Vagina (tissue), 2 donors: ENCODE measurements at places on chromosomes 5 and 9.

DNA sequence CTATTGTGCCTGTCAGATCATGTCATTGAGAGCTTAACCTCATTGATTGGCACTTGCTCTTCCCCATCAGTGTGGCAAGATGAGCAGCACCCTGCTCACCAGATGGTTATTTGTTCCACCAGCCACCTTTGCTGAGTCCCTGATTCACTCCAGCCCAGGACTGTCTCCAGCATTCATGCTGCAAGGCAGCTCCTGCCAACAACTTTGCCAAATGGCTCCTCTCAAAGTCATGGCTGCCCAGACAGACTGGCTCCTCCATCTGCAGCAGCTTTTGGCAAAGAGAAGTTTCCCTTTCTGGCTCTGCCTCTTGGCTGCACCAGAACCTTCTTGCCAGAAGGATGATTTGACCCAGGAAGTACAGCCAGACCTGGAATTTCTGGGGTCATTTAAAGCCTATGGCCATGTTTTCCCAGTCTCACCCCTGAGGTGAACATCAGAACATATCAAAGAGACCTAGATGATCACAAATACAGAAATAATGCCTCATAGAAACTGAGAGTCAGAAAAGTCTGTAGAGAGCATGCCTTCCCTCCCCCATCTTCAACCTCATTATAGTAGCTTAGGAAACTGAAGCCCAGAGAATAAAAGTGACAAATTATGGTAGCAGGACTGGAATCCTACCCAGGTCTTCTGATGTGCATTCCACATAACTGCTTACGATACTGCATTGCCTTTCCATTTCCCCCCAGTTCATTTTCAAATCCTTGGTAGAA, 10.4 kb downstream of the PPP2R2B start:
- no peak for DNase-seq

DNA sequence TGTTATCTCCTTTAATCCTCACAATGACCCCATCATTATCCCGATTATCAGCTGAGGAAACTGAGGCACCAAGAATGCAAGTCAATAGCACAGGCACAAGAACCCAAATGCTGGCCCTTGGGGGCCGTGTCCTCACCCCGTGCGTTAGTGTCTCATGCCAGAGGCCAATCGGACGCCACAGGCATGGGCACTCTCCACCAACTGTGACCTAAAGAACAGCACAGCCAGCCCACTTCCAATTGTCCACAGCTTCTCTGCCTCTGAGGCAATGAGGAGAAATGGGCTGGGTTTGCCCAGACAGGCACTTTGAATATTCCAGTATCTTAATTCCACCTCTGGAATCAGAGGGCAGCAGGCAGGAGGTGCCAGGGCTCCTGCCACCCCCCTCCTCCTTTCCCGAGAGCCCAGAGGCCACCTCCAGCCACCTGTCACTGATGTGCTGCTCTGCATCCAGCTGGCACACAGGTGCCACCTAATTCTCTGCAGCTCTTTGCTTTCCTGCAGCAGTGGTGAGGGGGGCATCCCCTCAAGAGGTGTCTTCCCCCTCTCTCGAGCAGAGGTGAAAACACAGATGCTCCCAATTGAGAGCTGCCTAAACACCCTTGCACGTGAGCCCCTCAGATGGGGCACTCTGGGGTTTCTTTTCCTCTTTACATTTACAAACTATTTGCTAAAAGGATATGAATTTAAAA, 107.5 kb downstream of the ROR2 start:
- no peak for DNase-seq

GRCh38 chr9:128713411-128713780, 10.5 kb downstream of the ZDHHC12 start:
- no peak for DNase-seq

DNA sequence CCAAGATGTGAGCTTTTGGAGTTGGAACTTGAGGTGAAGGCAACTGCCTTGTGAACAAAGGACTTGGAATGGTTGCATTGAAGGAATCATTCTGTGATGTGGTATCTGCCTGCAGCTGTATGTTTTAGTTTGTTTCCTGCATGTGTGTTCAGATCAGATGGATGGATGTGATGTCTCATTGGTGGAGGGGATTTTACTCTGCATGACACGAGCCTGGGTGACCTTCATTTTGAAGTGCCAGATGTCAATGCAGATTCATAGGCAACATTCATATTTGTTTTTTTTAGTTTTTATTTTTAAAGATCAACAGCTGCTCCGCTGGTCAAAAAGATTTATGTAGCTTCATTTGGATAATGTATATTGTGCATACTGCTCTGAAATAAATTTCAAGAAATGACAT, 13.5 kb downstream of the FBXL7 start:
- no peak for DNase-seq

DNA sequence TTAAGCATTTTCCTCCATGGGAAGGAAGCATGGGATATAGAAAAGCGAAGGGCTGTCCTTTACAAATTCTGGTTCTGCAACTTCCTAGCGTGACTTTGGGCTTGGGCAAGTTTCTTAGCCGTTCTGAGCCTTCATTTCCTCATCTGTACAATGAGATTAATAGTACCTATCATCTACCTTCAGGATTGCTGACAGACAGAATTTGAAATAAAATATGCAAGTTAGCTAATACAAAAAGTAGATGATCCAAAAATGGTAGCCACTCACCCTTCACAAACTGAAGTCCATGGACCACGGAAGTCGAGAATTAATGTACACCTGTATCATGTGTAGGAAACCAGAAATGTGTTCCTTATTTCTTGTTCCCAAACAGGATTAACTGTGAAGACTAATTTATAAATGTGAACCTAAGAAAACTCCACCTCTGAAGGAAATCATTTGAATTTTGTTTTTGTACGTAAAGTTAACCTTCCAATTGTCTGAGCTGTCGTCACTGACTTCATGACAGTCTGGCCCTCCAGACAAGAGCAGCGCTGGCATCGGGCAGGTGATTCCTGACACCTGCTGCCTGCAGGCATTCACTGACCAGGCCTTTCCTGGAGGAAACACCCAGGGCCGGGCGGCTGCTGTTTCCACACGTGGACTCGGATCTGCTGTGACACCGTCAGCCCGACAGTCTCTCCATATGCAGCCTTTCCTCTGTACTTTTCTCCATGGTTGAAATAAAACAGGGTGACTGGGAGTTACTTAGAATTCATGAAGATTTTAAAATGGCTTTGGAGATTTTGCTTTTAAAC, 63.4 kb downstream of the PSMB7 start:
- no peak for DNase-seq

DNA sequence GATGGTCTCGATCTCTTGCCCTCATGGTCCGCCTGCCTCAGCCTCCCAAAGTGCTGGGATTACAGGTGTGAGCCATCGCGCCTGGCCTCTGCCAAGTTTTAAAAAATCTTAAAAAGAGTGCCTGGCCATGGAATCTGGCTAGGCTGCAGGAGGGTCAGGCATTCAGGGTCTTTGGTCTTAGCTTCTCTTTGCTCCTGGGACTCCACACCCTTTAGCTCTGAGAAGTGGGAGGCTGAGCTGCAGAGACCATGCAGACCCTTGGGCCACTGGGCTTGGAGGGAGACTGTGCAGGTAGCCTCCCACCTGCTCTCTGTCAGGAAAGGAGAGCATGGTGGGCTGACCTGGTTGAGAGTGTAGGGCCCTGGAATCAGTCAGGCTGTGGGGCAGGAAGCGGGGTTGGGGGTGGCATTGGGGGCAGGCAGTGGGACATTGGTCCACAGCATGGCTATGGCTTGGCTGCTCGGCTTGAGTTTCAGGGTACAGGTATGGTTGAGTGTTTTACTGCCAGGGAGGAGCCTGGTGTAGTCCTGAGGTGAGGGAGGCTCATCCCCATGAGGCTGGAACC, 20.8 kb downstream of the PHF2 start:
- peak; percentile 60 for DNase-seq

GRCh38 chr9:131677049-131677443, 62.8 kb downstream of the RAPGEF1 start:
- no peak for DNase-seq

DNA sequence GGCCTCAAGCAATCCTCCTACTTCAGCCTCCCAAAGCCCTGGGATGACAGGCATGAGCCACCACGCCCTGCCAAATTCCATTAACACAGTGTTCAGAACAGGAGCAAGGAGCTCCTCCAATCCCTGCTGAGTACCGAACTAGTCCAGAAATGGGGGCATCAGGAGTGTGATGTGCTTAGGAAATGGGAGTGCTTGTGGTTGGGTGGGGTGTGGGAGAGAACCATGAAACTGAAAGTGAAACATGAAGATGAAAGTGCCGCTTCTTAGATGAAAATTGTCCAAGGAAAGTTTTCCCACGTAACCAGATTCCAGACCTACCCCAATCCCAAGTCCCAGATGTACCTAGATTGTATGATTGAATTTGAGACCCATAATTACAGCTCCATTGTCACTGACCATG, 16.7 kb upstream of the ZNF131 start:
- DNase-seq: no peak

DNA sequence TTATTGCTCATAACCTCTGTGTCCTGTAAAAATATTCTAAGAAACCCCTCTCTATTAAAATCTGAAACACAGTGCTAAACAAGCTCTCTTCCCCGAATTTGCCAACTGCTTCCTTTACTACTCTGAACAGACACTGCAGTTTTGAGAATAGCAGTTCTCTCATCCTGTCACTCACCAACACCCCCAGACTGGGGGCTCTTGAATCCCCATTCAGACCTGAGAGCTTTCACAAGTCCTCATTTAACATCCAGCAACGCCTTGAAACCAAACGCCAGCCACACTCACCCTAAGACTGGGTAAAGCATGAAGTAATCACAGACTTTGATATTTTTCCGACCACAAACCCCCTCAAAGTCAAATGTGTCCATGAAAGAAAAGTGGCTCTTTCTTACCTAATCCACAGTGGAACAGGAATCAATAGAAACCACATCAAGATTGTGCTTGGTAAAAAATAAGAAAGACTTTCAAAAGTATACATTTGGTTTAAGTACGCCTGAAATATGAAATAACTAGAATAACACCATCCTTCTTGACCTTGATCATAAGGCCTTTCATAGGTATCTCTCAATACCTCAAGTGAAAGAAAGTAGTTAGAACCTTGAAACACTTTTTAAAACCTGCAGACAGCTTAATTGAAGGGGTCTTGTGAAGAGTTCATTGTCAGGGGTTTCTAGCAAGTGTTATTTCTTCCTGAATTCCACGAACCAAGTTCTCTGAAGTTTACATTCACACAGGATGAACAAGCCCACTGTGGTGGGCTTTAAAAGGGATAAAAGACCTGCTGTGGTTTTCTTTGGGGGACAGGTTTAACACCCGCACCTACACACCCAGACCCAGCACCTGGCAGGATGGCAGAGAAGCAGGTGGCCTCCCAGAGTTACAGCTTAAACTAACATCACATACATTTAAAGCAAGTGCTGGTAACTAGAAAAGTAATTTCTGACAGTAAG, 412.6 kb downstream of the MLLT3 start:
- DNase-seq: no peak

GRCh38 chr9:121627427-121627826, 24.0 kb upstream of the DAB2IP start:
- DNase-seq: no peak

DNA sequence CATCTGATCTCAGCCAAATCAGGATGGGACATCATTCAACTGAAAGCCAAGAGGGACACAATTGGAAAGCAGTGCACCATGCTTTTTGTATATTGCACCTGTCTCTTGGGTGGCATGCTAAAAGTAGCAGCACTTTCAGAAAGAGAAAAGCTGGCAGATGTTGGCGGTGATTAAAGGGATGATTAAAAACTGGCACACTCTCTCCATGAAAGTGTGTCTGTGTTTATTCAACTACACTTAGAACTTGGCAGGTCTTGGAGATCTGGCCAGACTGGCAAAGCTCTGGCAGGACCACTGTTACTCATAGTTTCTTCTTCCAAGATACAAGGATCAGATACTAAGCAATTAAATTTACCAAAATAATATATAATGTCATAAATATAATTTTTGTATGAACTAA, 112.9 kb upstream of the ELAVL2 start:
- no peak for DNase-seq

GRCh38 chr9:89916001-89916597, 311.3 kb downstream of the GADD45G start:
- DNase-seq: no peak
